ENCODE measurements at places on chromosomes 1 and 21. TPM values are rescaled to one million over a fixed set of nuclear protein-coding genes. Genes with fewer than 3 reads are reported as not detected.

Gene SAMSN1
- 3.0 TPM for total RNA-seq

GRCh38 chr1:170590921-170591705 is 59.1 kb downstream of the GORAB start:
- no peak for DNase-seq

Gene OR2T6
- total RNA-seq, result not detected

DNA sequence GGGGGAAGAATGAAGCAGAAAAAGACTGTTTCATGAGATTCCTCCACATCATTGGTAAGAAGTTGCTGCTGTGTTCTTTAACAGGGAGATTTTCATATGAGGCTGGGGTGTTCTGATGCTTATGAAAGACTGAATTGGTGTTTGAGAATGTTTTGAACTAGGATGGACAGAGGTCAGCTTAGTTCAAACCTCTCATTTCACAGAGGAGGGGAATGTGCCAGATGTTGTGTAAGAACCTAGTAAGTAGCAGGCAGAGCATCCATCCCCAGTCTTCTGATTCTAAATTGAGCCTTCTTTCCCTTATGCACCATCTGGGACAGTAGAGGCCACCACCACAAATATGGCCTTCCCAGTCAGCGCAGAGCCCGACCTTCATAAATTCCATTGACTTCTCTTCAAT is 43.7 kb downstream of the SAMD13 start:
- DNase-seq, result no peak

GRCh38 chr1:110893908-110894490 is 21.1 kb downstream of the CD53 start:
- no peak for DNase-seq

Gene TAS1R1
- total RNA-seq, result 0.13 TPM

Gene RGSL1
- total RNA-seq, result not detected

- no peak for DNase-seq
Measured at GRCh38 chr1:93670141-93670540, 11.5 kb downstream of the BCAR3 start.

Gene DCDC2B
- not detected for total RNA-seq

GRCh38 chr1:111553196-111553595 is 49.8 kb upstream of the ADORA3 start:
- DNase-seq, result no peak

GRCh38 chr1:208524376-208524775 is 280.2 kb upstream of the PLXNA2 start:
- DNase-seq, result peak; percentile 19

Gene LCE3D
- total RNA-seq, result not detected
